ENCODE measurements at places on chromosomes 7 and 10. TPM values are rescaled to one million over a fixed set of nuclear protein-coding genes. Genes with fewer than 3 reads are reported as not detected.

Gene WNT2
- total RNA-seq: not detected

Gene ANLN
- 72.1 TPM for total RNA-seq

Gene C7orf57
- total RNA-seq: 0.25 TPM

Gene HECW1
- 12.2 TPM for total RNA-seq

Gene CCL24
- not detected for total RNA-seq

Gene MSS51
- total RNA-seq: 0.36 TPM

Gene LIPN
- total RNA-seq: not detected

Gene SNX10
- total RNA-seq: 4.3 TPM

Gene COBL
- 4.9 TPM for total RNA-seq

Gene CARD11
- 1.3 TPM for total RNA-seq

Gene CXCL12
- total RNA-seq: 0.19 TPM

Gene CAMK1D
- total RNA-seq: 7.6 TPM

Gene SLC18A3
- total RNA-seq: not detected

Gene FAM180A
- total RNA-seq: not detected

Gene AKR1C4
- total RNA-seq: 0.18 TPM

Gene C10orf62
- not detected for total RNA-seq

Gene UCN3
- not detected for total RNA-seq

Gene BICC1
- 32.9 TPM for total RNA-seq

Gene IGFBP3
- total RNA-seq: 302 TPM

Gene MYO3A
- total RNA-seq: not detected

Gene SPDYE1
- not detected for total RNA-seq

Gene ARHGAP21
- total RNA-seq: 47.1 TPM

Gene WDR86
- 0.20 TPM for total RNA-seq

Gene DGKB
- not detected for total RNA-seq

Gene FBXO24
- 0.12 TPM for total RNA-seq

Gene ARL3
- total RNA-seq: 13.9 TPM

Gene PTF1A
- not detected for total RNA-seq

Gene MARVELD1
- 36.8 TPM for total RNA-seq

Gene ANXA8
- 27.8 TPM for total RNA-seq

Gene ZPBP
- total RNA-seq: not detected

Gene TMEM273
- not detected for total RNA-seq

Gene NKX1-2
- total RNA-seq: 0.04 TPM

Gene GRID2IP
- not detected for total RNA-seq

Gene GPC2
- total RNA-seq: 1.0 TPM

Gene KMT2C
- total RNA-seq: 8.3 TPM

Gene CTNNA3
- not detected for total RNA-seq

Gene SLC16A9
- 0.07 TPM for total RNA-seq

Gene GATA3
- total RNA-seq: 5.9 TPM

Gene PKD2L1
- total RNA-seq: 0.15 TPM

Gene IKZF1
- not detected for total RNA-seq
